ENCODE measurements at places on chromosomes 5 and 9.

- DNase-seq = no peak
Observed at GRCh38 chr5:151628112-151628823, 37.1 kb upstream of the FAT2 start.

DNA sequence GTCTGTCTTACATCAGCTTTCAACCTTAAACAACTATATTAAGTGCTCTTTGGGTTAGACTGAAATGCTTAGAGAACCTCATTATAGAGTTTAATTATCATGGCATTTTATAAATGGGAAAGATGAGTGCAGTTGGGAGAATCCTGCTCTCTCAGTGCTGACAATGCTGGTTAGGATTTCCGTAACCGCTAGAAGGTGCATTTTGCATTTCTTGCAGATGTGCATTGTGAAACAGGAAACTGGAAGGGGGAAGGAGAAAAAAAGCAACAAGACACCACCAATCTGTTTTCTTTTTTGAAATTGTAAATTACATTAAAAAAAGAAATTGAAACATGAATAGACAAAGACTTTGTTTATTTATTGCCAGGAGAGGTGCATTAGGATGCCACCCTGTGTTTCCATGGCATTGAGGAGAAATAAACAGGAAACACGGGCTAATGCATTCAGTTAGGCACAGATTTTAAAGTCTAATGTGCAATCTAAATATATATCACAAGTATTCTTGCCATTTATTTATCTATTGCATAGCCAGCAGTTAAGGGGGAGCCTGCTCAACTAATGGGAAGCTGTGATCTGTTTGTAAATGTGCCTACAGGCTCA lies 478.9 kb downstream of the PSAT1 start:
- no peak for DNase-seq

DNA sequence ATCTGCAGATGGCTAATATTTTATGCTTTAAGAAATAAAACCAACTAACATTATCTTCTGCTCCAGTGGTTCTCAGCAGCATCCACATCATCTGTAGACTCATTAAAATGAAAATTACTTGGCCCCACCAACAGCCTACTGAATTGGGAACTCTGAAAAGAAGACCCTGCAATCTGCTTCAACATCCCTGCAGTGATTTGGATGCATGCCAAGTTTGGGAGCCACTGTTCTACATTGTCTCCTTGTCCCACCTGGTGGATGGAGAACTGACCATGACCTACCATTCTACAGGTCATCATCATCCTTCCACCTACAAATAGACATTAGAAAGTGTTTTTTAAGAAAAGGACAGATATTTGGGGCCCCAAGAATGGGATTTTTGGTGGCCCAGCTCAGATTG lies 71.1 kb downstream of the ACER2 start:
- no peak for DNase-seq

- DNase-seq = no peak
Observed at GRCh38 chr9:6997330-6997729, 239.6 kb downstream of the KDM4C start.

GRCh38 chr5:169101966-169102365 lies 199.0 kb downstream of the SLIT3 start:
- no peak for DNase-seq

GRCh38 chr5:162384225-162384624 lies 316.7 kb downstream of the GABRG2 start:
- no peak for DNase-seq

DNA sequence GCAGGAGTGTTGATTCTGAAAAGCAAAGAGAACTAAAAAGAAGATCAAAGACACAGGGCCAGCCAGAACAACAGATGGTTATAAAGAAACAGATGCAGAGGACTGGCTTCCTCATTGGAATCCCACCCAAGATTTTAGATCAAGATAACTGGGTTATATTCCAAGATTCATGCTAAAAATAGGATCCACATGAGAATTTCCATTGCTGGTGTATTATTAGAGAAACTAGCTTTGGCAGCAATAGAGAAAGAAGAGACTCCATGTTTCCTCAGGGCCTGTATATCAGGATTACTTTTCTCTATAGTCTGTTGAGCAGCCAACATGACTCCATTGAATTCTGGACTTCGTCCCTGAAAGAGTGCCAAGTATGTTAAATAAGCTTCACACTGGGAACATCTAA lies 367.3 kb downstream of the TUSC1 start:
- DNase-seq = no peak

DNA sequence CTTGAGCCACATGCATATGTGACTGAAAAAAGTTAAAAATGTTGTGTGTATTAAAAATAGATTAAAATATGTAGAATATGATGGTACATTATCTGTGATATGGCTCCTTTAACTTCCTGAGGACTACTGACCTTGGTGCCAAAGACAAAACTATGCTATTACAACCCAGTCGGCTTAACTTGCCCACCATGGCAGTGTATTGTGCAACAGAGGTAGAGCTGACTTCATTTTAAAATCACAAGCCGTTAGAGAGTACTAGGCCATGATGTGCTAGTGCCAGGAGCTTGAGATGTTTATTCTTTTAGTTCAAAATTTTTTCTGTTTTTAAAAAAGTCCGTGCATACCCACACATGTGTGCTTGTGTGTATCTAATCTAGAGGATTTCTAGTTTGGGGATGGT lies 46.3 kb downstream of the NAA35 start:
- DNase-seq = no peak

DNA sequence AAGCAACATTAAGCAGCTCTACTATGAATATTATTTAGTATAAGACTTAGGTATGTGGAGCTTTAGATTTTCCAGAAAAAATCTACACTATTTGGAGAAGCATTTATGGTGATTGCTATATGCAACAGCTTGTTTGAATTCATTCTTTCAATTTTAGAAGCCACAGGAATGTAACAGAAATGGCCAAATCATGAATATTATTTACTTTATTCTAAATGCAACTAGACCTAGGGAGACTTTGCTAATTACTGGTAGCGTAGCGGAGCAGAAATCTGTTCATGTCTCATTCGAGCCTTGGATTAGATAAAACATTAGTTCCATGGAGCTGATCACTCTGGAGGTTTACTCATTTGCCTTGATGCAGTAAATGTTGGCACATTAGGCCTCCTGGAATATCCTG lies 290.2 kb downstream of the ZNF608 start:
- no peak for DNase-seq

DNA sequence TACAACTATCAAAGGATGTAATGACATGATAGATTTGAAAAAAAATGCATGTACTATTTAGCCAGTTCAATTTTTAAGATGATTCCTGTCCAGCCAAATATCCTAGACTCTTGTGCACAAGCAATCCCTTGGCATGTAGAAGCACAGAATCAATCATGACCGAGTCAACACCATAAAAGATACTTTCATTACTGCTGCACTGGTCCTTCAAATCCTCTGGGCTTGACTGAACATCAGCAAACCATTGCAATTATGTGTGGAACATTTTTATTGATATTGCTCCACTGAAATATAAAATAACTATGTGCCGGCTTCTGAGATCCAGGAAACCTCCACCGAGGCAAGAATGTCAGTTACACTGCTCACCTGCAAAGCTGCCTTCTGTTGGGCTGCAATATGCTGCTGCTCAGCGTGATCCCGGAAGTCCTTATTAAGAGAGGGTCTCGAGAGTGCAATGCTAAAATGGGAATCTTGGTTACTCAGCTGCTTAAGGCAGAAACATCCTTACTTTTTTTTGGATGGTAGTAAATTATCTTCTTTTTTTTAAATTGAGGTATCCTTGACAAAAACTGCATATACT lies 28.7 kb downstream of the INIP start:
- no peak for DNase-seq

- DNase-seq = no peak
Observed at GRCh38 chr9:129100383-129101169, 10.0 kb downstream of the CRAT start.

DNA sequence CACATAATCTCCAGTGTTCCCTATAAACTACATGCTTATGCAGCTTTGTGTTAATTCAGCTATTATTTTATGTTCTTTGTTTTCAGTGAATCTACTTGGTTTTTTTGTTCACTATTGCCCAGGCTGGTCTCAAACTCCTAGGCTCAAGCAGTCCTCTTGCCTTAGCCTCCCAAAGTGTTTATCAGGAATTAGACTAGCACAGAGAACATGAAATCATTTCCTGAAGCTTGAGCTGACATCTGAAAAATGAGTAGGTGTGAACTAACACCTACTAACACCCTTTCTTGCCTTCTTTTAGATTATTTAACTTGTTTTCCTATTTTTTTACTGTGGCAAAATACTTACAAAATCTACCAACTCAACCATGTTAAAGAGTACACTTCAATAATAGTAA lies 25.0 kb downstream of the CENPP start:
- no peak for DNase-seq

Data from AG04450 (cell line).